ENCODE measurements at places on chromosomes 13 and 19.

DNA sequence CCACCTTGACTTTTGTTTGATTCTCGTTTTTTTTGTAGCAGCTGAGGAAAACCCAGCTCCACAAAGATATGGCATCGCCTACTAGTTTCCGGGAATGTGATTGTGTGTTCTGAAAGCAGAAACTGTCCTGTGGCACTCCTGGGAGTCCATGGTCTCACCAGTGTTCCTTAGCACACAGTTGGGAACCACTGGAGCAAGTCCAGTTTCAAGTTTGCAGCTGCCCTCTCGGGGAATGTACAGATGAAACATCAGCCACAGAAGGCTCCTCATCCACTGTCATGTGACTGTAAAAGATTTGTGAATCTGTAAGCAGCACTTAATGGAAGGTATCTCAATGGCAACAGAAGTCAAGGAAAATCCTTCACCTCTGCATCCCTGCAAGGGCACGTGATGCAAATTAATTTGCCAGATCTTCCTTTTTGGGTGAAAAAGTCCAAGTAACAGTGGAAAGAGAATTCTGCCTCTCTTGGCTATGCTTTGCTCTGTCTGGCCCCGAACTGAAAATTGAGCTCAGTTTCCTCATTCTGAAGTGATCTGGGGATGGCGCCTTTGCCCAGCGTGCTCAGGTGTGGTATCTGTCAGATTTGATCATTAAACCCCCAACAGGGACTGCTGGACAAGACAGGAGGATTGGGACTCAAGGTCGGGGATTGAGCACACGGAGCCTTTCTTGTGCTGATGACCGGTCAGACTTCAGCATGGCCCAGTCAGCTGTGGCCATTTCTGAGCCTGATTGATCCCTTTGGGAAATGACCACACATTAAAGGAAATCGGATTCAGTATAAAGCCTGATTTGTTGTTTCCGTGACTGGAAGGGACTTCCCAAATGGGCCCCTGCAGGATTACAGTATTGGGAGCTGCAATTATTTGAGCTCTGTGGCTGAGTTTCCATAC lies 58.8 kb downstream of the ING1 start:
- no peak for DNase-seq

GRCh38 chr13:104270731-104271130 lies 1204.5 kb upstream of the SLC10A2 start:
- DNase-seq, result no peak

DNA sequence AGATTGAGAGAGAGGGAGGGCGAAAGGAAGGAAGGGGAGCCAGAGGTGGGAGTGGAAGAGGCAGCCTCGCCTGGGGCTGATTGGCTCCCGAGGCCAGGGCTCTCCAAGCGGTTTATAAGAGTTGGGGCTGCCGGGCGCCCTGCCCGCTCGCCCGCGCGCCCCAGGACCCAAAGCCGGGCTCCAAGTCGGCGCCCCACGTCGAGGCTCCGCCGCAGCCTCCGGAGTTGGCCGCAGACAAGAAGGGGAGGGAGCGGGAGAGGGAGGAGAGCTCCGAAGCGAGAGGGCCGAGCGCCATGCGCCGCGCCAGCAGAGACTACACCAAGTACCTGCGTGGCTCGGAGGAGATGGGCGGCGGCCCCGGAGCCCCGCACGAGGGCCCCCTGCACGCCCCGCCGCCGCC lies at the start of gene TNFSF11:
Gene TNFSF11 (plus strand): TSS at position 142 of the 400 bp plus-strand sequence. CDS start 152 bp downstream, at position 294.
- DNase-seq, result no peak

GRCh38 chr19:29714371-29714952 lies 599 bp downstream of the C19orf12 start:
- no peak for DNase-seq

GRCh38 chr19:16283210-16284061 lies 41.2 kb upstream of the KLF2 start:
- DNase-seq, result peak; percentile 96

DNA sequence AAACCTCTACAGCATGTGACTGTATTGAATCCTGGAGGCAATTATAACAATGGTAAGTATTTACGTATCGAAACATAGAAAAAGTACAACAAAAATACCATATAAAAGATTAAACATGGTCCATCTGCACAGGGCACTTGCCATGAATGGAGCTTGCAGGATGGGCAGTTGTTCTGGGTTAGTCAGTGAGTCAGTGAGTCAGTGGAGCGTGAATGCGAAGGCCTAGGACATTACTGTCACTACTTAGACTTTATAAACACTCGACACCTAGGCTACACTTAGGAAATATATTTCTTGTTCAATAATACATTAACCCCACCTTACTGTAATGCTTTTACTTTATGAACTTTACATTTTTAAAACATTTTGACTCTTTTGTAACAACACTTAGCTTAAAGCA lies 35.6 kb upstream of the TMTC4 start:
- no peak for DNase-seq

- no peak for DNase-seq
Measured at GRCh38 chr19:53917356-53917755, 8.3 kb downstream of the CACNG7 start.

GRCh38 chr19:1425102-1425837 lies 12.9 kb upstream of the RPS15 start:
- DNase-seq, result no peak

DNA sequence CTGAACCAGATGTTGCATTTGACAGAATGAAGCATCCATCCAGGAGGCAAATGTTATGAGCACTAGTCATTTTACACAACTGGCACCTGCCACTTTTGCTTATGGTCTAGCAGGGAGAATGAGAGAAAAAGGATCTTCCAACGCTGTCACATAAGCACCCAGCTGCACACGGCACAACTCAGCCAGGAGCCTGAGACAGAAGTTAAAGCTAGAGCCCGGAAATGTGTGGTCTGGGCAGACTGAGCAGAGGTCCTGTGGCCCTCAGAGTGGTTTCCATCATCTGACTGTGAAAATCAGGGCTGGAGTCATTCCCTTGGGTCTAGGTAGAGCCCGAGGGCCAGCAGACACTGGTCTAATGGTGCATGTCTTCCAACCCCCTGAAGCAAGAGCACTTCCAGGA lies 78.4 kb upstream of the XPO4 start:
- no peak for DNase-seq

GRCh38 chr19:28235606-28236125 lies 977.3 kb downstream of the UQCRFS1 start:
- DNase-seq, result no peak

- DNase-seq, result no peak
Measured at GRCh38 chr13:104034891-104035290, 968.7 kb upstream of the SLC10A2 start.

GRCh38 chr19:9875031-9875627 lies 40.0 kb downstream of the PIN1 start:
- DNase-seq, result no peak

DNA sequence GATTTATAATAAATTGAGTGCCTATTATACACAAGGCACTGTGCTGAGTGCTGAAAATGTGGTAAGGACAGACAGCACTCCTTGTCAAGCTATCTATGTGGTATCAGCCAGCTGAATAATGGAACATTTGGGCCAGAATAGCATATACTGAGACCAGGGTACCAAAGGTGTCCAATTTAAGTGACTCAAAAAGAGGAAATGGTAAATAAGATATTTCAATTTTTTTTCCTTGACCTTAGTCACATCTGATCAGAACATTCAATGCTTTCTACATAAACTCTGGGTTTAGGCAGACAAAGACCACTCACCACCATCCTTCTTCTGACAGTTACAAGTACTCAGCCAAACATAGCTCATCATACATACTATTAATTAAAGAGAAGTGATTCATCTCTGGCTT lies 43.2 kb downstream of the RCBTB2 start:
- no peak for DNase-seq

DNA sequence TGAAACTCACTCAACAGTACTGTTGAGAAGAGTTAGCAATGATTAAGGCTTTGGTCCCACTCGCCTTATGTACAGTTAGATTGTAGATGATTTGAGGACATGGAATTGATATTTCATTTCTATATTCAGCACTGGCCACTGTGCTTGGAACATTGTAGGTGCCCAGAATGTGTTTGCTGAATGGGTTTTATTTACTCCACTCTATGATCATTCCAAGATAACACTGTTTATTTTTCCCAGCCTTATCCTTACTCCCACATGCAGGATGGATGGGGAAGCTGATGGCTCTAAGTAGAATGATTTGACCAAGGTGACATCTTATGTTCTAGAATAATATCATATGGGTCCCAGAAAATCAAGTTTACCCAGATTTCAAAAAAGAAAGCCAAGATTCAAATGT lies 124.6 kb upstream of the RXFP2 start:
- DNase-seq, result no peak

DNA sequence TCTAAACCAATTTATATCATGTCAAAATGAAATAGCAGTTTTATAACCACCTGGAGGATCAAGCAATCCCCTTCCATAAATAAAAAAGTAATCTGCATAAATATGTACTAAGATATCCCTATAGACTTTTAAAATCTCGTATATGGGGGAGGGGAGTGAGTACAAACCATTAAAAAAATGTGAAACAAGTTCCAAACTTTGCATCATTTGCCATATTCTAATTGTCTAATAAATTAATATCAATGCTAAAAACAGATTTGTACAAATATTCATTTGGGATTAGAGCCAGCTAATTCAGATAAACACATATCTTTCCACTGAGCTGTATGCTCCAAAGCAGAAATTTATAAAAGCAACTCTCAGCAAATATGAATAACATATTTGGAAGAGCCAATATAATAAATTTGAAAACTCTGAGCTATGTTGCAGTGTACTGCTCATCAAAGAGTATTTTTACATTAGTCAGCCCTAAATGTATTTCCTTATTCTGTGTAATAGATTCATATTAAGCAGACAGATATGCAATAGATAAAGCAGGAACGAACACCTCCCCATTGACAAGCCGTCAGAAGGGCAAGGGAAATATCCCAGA lies 970.2 kb downstream of the EFNB2 start:
- peak; percentile 5 for DNase-seq

DNA sequence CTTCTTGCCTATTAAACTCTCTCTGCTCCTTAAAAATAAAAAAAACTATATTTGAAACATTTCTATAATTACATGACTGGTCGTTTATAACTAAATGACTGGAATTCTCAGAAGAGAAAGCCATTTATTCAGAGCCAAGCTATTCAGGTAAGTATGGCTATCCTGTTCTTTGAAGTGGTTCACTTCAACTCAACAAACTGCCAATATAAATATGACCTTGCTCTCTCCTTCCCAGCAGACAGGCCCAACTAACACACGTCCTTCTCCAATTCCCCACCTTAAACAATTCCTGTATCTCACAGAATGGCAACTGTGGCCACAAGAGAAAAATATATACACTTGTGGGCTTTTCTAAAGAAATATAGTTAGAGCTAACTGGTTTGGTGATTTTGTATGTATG lies 153.9 kb downstream of the MIPEP start:
- DNase-seq, result no peak

- no peak for DNase-seq
Measured at GRCh38 chr13:95457294-95457693, 95.2 kb upstream of the CLDN10 start.

- no peak for DNase-seq
Measured at GRCh38 chr13:108315991-108316390, 46.5 kb downstream of the TNFSF13B start.

DNA sequence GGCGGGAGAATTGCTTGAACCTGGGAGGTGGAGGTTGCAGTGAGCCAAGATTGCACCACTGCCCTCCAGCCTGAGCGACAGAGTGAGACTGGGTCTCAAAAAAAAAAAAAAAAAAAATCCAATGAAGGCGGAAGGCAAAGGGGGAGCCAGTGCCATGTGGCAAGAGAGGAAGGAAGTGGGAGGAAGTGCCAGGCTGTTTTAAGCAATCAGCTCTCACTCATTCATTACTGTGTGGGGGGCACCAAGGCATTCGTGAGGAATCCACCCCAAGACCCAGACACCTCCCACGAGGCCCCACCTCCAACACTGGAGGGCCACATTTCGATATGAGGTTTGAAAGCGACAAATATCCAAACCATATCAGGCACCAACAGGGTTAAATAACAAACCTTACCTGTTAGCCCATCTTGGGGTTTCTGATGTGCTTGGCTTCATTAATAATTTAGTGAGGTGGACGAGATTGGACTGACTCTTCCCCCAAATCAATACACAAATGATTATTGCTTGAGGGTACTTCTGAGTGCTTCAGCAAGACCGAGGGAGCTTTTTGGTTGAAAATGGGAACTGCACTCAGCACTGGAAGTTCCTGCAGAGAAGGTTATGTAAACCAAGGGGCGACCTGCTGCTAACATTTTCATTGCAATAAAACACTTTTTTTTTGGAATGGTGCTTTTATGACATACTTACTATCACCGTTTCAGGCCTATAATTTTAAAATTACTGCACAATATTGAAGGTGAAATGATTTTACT lies 7.5 kb upstream of the LRP3 start:
- no peak for DNase-seq

DNA sequence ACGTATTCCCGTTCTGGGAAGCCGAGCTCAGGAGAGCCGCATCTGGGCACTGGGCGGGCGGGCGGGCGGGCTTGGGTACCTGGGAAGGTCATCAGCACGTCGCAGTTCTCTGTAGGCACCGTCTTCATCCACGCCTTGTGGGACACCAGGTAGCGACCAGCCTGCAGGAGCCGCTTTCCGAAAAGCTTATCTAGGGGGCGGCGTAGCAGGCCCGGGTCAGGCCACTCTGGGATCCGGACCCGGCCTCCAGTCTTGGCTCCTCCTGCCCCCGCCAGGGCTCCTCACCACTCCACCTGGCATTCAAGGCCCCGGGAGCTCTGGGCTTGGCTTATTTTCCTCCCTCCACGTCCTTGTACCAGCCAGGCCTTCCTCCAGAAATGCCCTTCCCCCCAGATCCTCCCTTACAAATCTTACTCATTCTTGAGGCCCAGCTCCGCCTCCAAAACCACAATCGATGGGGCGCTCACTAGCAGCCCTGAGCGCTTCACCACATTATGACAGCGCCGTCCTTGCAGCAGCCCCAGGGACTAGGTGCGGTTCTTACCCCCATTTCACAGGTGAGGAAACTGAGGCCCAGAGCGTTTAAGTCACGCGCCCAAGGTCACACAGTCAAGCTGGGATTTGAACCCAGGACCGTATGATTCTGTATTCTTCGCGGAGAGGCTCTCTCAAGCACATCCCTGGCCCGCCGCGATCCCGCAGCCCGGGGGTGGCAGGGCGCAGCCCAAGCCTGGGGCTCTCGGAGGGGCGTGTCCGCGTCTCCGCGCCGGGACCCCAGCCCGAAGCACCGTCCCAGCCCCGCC lies 843 bp downstream of the ANO8 start:
- DNase-seq, result peak; percentile 70

GRCh38 chr19:2252797-2253105 lies 3.5 kb downstream of the JSRP1 start:
- no peak for DNase-seq
